ENCODE measurements at places on chromosomes 2 and 18. TPM values are rescaled to one million over a fixed set of nuclear protein-coding genes. Genes with fewer than 3 reads are reported as not detected.

- DNase-seq, result peak; percentile 12
These were observed 256.7 kb downstream of the HDAC4 start for GRCh38 chr2:239143858-239144712.

DNA sequence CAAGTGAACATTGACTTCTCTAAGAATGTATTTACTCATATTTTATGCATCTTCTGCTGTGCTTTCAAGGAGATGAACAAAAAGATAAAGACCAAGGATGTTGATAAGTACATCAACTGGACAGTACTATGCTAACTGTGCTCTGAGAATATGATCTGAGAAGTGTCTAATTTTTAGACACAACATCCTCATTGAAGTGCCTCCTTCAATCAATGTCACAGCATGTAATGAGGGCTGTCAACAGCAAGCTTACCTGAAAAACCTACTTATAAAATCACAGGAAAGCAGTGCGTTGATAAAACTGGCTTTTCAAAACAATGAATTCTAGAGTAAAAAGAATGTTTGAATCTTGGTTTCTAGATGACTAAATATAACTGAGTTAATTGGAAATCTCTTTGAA lies 452.9 kb upstream of the DSEL start:
- DNase-seq, result no peak

GRCh38 chr2:18345848-18346247 lies 214.6 kb downstream of the RDH14 start:
- no peak for DNase-seq

The ARHGAP28 gene
- total RNA-seq, result not detected

GRCh38 chr2:9135822-9136558 lies 70.6 kb upstream of the ASAP2 start:
- DNase-seq, result no peak

DNA sequence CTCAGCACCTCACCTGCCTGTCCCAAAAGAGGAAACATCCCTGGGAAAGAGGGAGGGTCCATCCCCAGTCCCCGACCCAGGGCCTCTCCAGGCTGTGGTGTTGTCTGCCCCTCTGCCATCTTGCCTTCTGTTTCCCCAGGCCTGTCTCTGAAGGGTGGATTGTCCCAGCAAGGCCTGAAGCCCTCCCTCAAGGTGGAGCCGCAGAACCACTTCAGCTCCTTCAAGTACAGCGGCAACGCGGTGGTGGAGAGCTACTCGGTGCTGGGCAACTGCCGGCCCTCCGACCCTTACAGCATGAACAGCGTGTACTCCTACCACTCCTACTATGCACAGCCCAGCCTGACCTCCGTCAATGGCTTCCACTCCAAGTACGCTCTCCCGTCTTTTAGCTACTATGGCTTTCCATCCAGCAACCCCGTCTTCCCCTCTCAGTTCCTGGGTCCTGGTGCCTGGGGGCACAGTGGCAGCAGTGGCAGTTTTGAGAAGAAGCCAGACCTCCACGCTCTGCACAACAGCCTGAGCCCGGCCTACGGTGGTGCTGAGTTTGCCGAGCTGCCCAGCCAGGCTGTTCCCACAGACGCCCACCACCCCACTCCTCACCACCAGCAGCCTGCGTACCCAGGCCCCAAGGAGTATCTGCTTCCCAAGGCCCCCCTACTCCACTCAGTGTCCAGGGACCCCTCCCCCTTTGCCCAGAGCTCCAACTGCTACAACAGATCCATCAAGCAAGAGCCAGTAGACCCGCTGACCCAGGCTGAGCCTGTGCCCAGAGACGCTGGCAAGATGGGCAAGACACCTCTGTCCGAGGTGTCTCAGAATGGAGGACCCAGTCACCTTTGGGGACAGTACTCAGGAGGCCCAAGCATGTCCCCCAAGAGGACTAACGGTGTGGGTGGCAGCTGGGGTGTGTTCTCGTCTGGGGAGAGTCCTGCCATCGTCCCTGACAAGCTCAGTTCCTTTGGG lies 47.2 kb downstream of the BOLA3 start:
- no peak for DNase-seq

All from HT-29 (cell line).